ENCODE measurements at places on chromosomes 12 and 14. TPM values are rescaled to one million over a fixed set of nuclear protein-coding genes. Genes with fewer than 3 reads are reported as not detected.
A peak's percentile ranks its signal among the peaks of the same experiment; 100 is the strongest.

The SDS gene
- not detected for total RNA-seq

GRCh38 chr14:62631176-62631575 lies 414.1 kb downstream of the KCNH5 start:
- no peak for DNase-seq

The PTGDR gene
- total RNA-seq: 0.41 TPM

The CELA1 gene
- 0.85 TPM for total RNA-seq

- peak; percentile 76 for DNase-seq
Observed at GRCh38 chr14:101707068-101707842, 54.3 kb upstream of the PPP2R5C start.

DNA sequence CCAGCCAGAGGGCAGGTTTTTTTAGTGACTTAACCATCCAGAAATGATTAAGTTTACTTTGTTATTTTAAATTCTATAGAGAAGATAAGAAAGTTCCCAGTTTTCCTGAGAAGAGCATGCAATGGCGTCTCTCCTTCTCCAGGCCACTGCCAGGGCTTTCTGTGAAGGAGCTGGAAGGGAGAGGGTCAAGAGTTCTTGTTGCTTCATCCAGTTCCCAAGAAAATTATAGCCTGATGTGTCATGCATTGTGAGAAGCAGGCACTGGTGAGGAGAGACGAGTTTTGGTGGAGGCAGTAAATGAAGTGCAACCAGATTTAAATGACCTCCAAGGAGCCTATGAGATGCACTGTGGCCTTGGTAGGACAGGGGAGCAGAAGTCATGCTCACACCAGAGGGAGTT lies 14.2 kb downstream of the ELK3 start:
- DNase-seq: no peak

- DNase-seq: no peak
Observed at GRCh38 chr14:56057071-56057741, 61.0 kb upstream of the PELI2 start.
